ENCODE measurements at places on chromosomes 12 and 14. TPM values are rescaled to one million over a fixed set of nuclear protein-coding genes. Genes with fewer than 3 reads are reported as not detected.

DNA sequence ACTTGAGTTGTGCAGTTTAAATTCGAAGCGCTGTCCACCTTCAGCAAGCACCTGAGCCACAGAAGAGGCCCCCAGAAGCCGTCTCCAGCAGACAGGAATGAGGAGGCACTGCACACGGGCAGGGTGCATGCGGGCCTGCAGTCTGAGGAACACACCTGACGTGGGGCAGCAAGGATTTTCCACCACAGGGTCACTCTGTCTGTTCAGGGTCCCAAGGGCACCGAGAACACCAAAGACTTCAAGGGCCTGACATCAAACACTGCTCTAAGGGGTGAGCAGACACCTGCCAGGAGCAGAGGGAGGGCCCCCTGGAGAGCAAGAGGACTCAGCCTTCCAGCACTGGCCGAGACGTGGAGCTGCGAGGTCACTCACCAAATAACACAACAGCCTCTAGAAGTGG is 99.7 kb upstream of the C14orf180 start:
- H3K4me3 ChIP-seq: no peak overlapping the region
- H3K27ac ChIP-seq: no peak overlapping the region
- no peaks in the 10 kb centered on the region for H3K4me1 ChIP-seq
- H3K27me3 ChIP-seq: peaks cover 5% of the 10 kb centered on the region

- no peaks in the 10 kb centered on the region for H3K27me3 ChIP-seq
- H3K27ac ChIP-seq: no peak overlapping the region
- no peak for DNase-seq
Measured at GRCh38 chr14:53793790-53794505, 162.7 kb downstream of the BMP4 start.

- no peak overlapping the region for H3K4me3 ChIP-seq
- no peaks in the 10 kb centered on the region for H3K36me3 ChIP-seq
- no peaks in the 10 kb centered on the region for H3K27me3 ChIP-seq
- DNase-seq: peak; percentile 58
- peaks cover 37% of the 10 kb centered on the region for H3K4me1 ChIP-seq
Measured at GRCh38 chr12:64672925-64673409, 62.7 kb downstream of the RASSF3 start.

- no peak overlapping the region for H3K4me3 ChIP-seq
- H3K27me3 ChIP-seq: no peaks in the 10 kb centered on the region
- peak; percentile 93 for DNase-seq
Measured at GRCh38 chr12:53047221-53048032, 2.4 kb upstream of the TNS2 start.

DNA sequence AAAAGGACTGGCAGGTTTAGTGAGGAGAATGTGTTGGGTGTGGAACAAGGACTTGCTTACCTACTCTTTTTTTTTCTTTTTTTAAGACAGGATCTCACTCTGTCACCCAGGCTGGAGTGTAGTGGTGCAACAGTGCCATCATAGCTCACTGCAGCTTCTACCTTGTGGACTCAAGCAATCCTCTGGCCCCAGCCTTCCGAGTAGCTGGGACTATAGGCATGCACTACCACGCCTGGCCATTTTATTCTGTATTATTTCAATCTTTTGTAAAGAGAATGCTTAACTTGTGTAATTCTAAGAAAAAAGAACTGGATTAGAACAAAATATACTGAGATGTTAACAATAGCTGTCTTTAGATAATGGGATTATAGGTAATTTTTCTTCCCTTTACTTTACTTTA is 1.9 kb upstream of the VRTN start:
- no peak overlapping the region for H3K4me3 ChIP-seq
- H3K36me3 ChIP-seq: no peaks in the 10 kb centered on the region
- no peak for DNase-seq

DNA sequence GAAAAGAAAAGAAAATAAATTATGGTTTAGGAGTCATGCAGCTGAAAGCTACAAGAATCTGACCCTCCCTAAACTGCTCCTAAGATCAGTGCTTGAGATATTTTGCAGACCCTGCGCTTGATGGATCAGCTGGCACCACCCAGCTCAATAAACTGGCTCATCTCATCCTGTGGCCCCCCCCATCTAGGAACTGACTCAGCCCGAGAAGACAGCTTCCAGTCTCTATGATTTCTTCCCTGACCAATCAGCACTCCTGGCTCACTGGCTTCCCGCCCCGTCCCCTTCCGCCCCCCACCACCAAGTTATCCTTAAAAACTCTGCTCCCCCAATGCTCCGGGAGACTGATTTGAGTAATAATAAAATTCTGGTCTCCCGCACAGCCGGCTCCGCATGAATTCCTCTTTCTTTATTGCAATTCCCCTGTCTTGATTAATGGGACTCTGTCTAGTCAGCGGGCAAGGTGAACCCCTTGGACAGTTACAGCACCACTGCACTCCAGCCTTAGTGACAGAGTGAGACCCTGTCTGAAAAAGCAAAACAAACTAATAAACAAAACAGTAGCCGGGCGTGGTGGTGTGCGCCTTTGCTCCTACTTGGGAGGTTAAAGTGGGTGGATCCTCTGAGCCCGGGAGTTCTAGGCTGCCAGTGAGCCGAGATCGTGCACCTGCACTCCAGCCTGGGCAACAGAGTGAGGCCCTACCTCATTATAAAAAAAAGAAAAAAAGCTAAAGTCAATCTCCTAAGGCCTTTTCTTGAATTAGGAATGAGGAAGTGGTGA is 24.5 kb upstream of the SPTLC2 start:
- H3K4me1 ChIP-seq: peaks cover 3% of the 10 kb centered on the region
- no peaks in the 10 kb centered on the region for H3K27me3 ChIP-seq
- H3K27ac ChIP-seq: no peak overlapping the region
- DNase-seq: no peak

- no peaks in the 10 kb centered on the region for H3K36me3 ChIP-seq
- peaks cover 17% of the 10 kb centered on the region for H3K4me1 ChIP-seq
- peak; percentile 17 for DNase-seq
Measured at GRCh38 chr14:26328791-26329190, 269.0 kb downstream of the NOVA1 start.

GRCh38 chr14:65153101-65153500 is 50.8 kb upstream of the MAX start:
- no peaks in the 10 kb centered on the region for H3K4me1 ChIP-seq
- no peak overlapping the region for H3K27ac ChIP-seq
- H3K36me3 ChIP-seq: no peaks in the 10 kb centered on the region
- H3K4me3 ChIP-seq: no peak overlapping the region
- DNase-seq: no peak

DNA sequence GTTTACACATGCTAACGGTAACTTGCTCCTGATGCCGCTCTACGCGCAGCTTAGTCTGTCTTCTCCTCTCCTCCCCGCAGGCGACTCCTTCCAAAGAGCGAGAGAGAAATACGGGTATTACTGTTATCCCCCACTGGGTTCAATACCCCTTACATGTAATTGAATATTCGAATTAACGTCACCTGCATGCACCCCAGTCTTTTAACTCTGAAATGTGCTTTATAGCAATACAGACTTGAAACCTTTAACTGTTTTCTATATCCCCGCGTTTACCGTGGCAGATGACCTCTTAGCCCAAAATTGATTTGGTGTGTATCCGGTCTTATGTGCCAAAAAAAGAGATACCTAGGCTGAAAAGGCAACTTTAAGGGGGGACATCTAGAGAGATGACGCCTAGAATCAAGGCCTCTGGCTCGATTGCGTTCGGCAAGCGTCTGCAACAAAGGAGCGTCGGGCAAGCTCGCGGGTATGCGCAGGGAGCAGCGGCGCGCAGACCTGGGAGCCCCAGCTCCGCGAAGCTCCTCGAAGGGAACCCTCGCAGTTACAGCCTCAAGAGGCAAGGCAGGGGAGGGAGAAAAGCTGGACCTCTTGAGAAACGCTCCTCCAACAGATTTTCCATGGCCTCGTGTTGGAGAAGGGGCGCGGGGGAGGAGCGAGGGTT is 6.8 kb upstream of the FOXG1 start:
- peaks cover 99% of the 10 kb centered on the region for H3K27me3 ChIP-seq
- H3K4me1 ChIP-seq: peaks cover 17% of the 10 kb centered on the region
- DNase-seq: no peak
- H3K27ac ChIP-seq: no peak overlapping the region
- no peaks in the 10 kb centered on the region for H3K36me3 ChIP-seq
- no peak overlapping the region for H3K4me3 ChIP-seq

DNA sequence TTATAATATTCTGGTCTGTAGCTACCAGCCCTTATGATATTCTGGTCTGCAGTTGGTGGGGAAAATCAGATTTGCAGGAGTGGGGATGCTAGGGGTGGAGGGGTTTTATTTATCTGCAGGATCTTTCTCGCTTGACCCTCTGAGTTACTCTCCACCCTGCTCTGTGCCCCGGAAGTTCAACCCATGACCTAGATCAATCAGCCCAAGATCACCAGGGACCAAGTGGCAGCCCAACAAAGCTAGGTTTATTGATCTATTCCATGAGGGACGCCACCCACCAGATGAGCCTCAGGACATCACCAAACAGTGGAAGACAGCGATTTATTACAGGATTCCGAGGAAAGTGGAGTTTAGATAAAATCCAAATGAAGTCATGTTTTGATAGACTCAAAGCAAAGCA is 25.8 kb upstream of the C12orf76 start:
- no peaks in the 10 kb centered on the region for H3K36me3 ChIP-seq
- H3K27ac ChIP-seq: no peak overlapping the region
- H3K27me3 ChIP-seq: no peaks in the 10 kb centered on the region
- no peak for DNase-seq
- no peaks in the 10 kb centered on the region for H3K4me1 ChIP-seq
- H3K4me3 ChIP-seq: no peak overlapping the region

DNA sequence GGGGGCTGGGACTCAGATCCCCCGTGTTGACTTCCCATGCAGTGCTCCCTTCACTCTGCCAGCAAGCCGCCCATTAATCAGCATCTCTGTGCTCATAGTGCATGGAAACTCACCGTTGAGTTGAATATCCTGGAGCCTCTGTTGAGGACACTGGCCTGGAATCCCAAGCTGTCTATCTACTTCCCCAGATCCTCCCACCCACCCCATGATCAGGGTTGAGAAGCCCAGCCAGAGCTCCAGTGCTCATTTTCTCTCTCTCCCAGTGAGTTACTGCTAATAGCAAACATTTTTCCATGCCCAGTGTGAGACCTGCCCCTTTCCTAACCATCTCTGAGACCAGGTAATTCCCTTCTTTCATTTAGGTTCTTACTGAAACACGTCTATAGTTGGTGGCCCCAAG is 88.2 kb downstream of the SLC24A4 start:
- H3K27me3 ChIP-seq: no peaks in the 10 kb centered on the region
- H3K4me1 ChIP-seq: no peaks in the 10 kb centered on the region
- H3K36me3 ChIP-seq: no peaks in the 10 kb centered on the region
- H3K4me3 ChIP-seq: no peak overlapping the region
- H3K27ac ChIP-seq: peak overlapping the region; percentile 15

DNA sequence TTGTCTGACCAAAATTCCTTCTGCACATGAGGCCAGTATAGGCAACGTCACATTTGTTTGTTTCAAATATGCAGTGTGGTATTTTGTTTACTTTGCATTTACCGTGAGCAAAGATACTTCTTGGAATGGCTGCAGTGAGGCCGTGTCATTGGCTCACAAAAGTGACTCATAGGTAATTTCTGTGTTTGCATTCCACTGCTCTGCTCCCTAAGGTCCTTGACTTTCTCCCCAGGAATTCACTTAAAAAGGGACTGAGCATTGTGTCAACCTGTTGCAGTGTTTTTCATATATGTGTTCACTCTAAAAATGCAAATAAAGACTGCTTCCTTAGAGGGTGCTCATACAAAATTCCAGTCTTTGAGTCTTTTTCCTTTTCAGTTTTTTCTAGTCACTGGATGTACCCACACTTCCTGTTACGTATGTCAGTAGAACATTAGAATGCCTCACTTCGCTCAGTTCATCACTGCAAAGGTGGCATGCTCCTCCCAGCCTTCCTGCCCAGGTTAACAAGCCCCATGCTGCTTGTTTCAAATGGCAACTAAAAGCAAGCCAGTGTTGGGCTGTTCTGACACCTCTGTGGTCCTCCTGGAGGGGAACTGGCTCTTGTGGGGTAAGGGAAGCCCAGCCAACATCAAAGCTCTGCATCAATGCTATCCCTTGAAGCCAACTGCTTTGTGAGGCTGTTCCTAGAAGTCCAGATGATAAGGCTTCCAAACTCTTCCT is 9.1 kb downstream of the C12orf76 start:
- DNase-seq: peak; percentile 80
- peak overlapping the region; percentile 91 for H3K27ac ChIP-seq
- H3K27me3 ChIP-seq: no peaks in the 10 kb centered on the region
- H3K4me3 ChIP-seq: no peak overlapping the region
- H3K4me1 ChIP-seq: peaks cover 23% of the 10 kb centered on the region

DNA sequence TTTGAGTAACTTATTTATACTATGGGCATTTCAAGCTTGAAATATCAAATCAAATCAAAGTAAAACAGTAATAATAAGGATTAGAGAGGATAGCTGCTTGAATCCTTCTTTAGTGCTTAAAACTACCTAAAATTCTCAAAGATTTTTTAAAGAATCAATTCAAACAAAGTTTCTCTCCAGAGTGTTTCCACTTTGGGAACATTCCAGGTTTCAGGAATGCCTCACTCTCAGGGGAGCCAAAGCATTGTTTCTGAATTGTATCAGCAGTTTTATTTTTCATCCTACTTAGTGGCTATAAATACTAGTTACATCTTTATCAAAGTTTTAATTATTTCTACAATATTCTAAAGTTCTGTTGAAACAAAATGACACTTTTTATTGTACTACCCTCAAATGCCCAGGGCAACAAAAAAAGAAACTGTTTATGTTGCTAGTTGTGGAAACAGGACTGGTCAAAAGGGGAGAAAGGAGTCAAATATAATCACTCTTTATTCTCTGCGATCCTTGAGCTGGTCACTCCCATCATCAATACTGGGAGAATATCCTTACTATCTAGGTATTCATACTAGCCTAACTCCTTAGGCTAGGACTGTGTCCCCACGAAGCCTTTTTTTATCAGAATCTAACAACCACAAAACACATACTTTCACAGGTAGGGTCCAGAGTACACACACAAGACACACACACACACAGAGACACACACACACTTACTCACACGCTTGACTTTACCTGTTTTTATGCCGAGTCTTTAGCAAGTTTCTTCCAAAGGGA is 598 bp downstream of the RASSF9 start:
- peaks cover 6% of the 10 kb centered on the region for H3K4me1 ChIP-seq
- peak overlapping the region; percentile 30 for H3K4me3 ChIP-seq
- no peaks in the 10 kb centered on the region for H3K27me3 ChIP-seq
- peak overlapping the region; percentile 67 for H3K27ac ChIP-seq
- no peaks in the 10 kb centered on the region for H3K36me3 ChIP-seq

- peaks cover 29% of the 10 kb centered on the region for H3K4me1 ChIP-seq
- H3K27me3 ChIP-seq: no peaks in the 10 kb centered on the region
- no peaks in the 10 kb centered on the region for H3K36me3 ChIP-seq
- no peak overlapping the region for H3K4me3 ChIP-seq
- peak; percentile 83 for DNase-seq
Measured at GRCh38 chr14:73462048-73462715, 3.8 kb upstream of the NUMB start.

Gene TPH2
- total RNA-seq: not detected

Gene OGFOD2
- total RNA-seq: 11.4 TPM

Gene IKZF4
- total RNA-seq: 6.7 TPM

Gene LRRC10
- not detected for total RNA-seq

Gene TSHR
- 0.08 TPM for total RNA-seq

Gene PLCZ1
- total RNA-seq: not detected

Gene VDR
- total RNA-seq: 3.2 TPM

Gene TAS2R8
- total RNA-seq: not detected

Gene PIWIL1
- not detected for total RNA-seq
